NAMALWA (cell line): ENCODE measurements at places on chromosomes 6 and 20.

DNA sequence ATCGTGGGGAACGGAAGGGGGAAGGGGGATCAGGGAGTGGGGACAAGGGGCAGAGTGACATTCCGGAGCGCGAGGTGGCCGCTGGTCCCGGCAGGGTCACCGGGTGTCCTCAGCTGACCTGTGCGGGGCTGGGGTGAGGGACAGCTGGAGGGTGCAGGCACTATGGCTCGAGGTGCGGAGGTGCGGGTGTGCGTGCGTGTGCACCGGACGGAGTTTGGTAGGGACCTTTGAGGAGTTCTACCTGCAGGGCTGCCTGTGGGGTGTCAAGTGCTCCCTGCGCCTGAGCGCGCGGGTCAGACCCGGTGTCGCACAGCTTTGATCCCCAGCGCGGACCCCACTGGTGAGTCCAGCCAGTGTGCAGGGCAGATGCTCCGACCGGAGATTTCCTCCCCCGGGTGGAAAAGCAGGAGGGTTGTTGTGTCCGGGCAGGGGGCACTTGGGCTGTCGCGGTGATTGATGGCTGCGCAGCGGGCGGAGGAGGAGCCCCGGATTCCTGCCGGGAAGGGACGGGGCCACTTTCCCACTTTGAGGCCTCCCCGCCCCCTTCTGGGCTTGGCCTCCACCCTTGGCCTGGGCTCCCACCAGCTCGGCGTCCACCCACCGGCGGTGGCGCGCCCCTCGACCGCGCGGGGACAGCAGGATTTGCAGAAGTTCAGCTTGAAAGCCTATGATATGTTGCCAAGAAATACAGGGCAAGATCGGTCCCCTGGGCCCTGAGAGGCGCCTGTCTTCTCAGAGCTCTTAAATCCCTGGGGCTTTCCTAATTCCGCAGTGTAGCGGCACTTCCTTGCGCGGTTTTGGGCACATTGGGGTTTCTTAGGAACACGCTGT lies 658 bp downstream of the RIN2 start:
- DNase-seq, result no peak

GRCh38 chr6:15804164-15805154 lies 141.6 kb upstream of the DTNBP1 start:
- no peak for DNase-seq

- peak; percentile 26 for DNase-seq
Measured at GRCh38 chr6:107670792-107671199, 153.3 kb downstream of the SCML4 start.

- no peak for DNase-seq
Measured at GRCh38 chr20:59411170-59411569, 110.8 kb downstream of the EDN3 start.

- no peak for DNase-seq
Measured at GRCh38 chr20:57570920-57571319, 10.0 kb downstream of the PCK1 start.

DNA sequence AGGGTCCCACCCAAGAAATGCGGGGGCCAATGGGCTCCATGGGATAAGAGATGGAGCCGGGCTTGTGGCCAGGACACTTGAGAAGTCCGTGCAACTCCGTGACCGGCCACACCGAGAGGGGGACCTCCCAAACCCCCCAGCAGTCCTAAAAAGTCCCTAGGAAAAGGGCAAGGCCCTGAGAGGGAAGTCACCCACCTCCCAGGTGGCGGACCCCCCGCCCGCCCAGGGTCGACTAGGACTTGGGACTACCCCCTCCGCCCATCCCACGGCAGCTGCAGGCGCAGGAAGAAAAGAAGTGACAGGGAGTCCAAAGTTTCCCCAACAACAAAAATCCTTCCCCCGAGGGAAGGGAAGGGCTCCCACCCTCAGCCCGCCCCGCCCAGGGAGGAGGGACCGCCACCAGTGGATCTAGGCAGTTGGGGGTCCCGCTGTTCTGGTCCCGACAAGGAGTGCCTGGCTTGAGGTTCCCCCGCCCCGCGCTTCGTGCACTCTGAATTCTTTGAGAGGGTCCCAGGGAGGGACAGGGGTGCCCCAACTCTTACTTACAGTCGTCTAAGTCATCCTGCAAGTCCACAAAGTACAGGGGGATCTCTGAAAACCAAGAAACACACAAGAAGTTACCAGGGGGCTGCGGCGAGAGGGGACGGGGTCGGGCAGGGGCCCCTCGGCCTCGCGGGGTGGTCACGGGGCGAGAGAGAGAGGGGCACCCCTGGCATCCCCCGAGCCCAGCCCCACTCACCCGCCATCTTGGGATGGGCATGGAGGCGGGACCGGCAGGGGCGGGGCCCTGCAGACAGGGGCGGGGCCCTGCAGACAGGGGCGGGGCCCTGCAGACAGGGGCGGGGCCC lies 611 bp upstream of the RAB22A start:
- peak; percentile 62 for DNase-seq

GRCh38 chr20:60262967-60263603 lies 304.9 kb downstream of the CDH26 start:
- peak; percentile 50 for DNase-seq

GRCh38 chr6:52221302-52221701 lies 23.0 kb downstream of the IL17F start:
- no peak for DNase-seq

DNA sequence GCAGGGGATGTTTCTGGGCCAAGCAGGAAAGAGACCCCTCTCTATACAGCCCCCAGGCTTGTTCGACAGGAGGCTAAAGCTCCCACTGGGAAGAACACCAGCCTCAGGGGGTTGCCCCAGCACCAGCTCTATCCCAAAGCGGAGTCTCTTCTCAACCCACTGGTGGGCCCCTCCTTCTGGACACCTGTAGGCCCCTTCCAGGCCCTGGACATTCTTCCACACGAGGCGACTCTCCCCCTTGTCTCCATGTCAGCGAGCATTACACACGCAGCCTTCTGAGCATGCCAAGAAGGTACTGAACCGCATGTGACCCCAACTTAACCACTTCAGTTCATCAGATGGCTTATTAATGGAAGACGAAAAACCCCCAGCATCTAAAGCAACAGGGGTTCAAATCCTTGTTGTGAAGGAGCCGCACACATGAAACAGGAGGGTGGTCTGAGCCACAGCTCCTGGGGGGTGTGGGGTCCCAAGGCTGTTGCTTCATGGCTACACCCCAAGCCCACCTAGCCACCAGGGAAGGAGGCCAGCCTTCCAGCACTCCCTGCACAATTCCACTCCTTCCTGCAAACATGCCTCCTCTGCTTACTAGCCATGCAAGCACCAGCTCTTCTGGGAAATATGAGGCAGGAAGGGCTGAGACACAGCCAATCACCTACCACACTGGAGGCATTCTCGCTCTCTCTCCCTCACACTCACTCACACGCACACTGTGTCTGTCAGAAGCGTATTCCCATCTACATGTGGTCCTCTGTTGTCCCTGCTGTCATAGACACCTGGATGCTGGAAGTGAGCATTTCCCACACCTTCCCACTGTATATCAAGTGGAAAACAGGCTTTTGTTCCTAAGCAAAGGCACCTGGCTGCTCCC lies 104.5 kb downstream of the NOL4L start:
- DNase-seq, result no peak

GRCh38 chr6:91822581-91822980 lies 1235.7 kb upstream of the MAP3K7 start:
- no peak for DNase-seq

DNA sequence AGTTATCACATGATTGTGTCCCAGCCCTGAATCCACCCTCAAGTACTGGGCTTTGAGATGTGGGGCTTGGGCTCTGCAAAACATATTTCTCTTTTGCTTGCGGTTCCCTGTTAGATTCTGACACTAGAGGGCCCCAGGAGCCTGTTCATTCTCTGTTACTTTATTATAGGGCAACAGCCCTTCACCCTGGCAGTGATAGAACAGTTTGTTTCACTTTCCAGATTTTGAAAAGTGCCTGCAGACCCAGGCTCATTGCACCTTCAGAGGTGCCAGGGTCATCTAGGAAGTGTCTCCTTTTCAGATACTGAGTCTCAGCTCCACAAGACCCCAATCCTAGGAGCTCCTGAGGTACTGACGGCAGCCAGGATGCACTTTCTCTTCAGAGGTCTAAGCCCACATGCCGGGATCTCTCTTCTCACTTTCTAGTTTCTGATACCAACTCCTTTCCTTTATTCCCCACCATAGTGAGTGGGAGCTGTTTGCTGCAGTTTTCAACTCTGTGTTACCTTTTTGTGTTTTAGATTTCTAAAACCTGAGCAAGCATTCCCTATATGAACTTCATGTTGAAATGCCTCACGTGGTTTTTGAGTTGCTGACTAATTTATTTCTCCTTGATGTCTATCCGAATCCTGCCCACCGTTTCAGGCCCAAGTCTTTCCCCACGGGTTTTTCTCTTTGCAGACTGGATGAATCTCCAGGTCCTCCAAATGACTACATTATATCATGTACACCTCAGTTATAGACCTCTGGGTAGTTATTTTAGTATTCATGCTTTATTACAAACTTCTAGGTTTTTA lies 10.9 kb downstream of the ABT1 start:
- DNase-seq, result peak; percentile 84

DNA sequence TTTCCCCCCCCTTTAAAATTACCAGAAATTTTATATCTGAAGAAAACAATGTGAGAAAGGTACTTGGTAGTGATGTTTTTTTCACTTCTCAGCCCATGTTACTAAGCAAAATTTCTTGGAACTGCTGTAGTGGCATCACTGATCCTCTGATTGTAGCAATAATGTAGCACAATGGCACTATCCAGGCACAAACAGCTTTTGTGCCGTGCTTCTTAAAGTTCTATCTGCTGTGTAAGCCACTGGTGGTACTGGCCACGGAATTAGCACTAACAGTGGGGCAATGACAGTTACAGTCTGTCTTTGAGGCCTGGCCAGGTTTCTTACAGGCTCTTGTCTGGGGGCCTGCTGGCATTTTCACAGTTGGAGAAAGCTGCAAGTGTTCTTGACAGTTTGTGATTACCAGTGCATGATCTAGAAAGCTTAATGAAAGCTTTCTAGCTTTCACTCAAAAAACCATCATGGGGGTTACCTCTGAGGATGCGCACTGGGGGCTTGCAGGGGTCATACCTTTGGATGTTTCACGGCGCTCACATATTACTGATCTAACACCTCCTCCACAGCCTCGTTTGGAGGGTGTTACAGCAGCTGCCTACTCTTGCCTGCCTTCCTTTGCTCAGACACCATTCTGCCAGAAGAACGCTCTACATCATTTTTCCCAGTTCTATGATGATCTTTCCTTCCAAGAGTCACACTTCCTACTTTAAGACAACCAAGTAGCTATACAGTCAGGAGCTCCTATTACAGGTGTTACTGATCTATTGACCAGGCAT lies 58.4 kb upstream of the ARMH2 start:
- peak; percentile 24 for DNase-seq

DNA sequence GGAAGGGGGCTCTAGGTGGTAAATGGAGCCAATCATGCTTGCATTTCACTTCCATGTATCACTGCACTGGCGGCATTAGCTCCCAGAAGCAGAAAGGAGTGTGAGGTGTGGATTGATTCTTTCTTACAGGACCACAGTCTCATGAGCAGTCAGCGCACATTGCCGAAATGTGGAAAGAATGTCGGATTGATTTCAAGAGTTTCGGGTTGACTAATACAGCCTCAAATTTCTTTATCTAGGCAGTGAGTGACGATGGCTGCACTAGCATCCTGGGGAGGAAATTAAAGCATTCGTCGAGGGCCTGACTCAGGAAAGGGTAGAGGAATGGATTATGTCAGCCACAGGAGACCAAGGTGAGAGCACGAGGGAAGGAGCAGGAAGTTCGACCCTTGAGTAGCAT lies 222.8 kb upstream of the CDYL start:
- DNase-seq, result no peak

DNA sequence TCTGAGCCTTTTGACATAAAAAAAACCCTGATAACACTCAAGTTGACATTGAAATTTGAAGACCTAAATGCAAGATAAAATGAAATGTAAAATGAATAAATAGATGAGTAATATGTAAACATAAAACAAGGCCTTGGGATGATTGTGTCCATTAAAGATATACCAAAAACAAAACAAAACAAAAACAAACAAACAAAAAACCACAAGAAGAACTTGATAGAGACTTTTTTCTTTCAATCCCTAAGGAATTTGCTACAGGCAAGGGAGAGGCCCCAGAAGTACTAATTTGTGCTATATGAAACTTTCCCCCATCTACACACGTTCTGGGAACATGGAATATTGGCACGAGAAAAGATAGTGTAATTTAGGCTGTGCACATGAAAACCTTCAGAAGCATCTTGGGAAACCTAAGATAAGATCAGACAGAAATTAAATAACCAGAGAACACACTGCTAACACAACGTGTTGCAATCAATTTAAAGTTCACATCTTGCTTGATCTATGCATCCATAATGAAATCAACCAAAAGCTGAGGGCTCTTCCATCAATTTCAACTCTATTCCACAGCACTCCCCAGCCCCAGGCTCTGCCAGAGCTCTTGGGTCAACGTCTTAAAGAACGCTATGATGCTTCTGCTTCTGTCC lies 201.1 kb upstream of the RREB1 start:
- no peak for DNase-seq

GRCh38 chr6:25404091-25404490 lies 124.9 kb downstream of the CARMIL1 start:
- DNase-seq, result no peak

DNA sequence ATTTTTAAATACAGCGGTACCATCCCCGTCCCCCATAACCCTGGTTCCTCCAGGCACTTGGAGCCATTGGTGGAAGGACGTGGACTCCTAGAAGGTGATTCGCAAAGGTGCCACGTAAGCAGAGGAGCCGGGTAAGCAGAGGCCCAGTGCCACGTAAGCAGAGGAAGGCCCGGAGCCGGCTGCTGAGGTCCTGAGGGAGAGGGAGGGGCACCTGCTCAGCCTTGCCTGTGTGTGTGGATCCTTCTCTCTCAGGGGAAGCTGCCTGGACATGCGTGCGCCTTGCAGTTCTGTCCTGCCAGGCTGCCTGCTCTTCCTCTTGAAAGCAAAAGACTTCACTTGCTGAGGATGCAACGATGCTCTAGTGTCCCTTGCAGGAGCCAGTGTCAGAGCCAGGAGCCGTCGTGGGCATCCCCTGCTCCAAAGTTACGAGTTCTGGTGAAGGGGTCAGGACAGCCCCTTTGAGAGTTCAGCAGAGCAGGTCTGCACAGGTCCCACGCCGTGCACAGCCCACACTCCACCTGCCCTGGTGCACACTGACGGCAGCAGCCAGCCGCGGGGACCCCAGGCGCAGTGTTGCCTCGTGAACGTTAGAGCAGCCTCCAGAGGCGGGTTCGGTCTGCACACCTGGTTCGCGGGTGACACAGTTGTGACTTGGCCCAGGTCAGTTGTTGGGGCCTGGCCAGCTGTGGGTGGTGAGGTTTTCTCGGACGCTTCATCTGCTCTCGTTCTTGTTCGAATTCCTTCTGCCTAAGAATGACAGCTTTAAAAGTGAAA lies 1.9 kb upstream of the NKAIN4 start:
- DNase-seq, result no peak

- DNase-seq, result no peak
Measured at GRCh38 chr6:16321826-16322225, 83.4 kb downstream of the GMPR start.

GRCh38 chr6:28107506-28107905 lies 16.9 kb upstream of the ZSCAN16 start:
- no peak for DNase-seq

DNA sequence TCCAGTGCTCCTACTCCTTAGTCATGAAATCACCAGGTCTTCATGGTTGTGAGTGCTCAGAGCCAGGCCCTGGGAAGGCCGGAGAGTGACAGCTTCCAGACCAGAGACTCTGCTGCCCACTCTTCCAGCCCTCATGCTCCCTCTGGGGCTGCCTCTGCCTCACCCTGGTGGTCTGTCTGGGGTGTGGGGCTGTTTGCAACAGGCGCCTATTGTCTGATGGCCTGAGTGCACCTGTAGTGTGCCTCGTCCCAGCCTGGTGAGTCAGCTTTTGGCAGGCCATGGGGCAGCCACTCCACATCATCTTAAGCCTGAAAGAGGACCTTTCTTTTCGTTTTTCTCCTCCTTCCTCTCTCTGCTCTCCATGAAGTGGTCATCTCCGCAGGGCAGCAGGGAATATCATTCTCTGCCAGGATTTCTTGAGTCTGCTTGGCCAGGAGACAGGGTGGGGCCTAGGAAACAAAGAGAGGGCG lies 173.8 kb downstream of the VEGFA start:
- no peak for DNase-seq
